ENCODE measurements at places on chromosomes 2 and 18. TPM values are rescaled to one million over a fixed set of nuclear protein-coding genes. Genes with fewer than 3 reads are reported as not detected.

DNA sequence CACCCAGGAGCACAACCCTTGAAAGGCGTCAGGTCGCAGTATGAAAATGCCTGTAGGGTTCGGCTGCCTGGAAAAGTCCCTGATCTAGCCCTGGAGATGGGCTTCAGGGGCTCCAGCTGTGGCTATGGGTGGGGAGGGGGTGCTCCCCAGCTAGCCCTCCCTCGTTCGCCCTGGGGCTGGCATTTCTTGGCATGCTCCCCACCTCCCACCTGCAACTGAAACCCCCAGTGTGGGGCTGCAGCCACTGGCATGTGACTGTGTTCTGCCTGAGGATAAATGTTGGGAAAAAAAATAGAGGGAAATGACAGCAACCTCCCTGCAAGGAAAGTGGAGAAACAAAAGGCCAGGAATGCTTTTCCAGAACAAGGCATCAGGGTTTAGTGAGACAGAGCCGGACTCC is 109.2 kb downstream of the COPS8 start:
- DNase-seq, result no peak

DNA sequence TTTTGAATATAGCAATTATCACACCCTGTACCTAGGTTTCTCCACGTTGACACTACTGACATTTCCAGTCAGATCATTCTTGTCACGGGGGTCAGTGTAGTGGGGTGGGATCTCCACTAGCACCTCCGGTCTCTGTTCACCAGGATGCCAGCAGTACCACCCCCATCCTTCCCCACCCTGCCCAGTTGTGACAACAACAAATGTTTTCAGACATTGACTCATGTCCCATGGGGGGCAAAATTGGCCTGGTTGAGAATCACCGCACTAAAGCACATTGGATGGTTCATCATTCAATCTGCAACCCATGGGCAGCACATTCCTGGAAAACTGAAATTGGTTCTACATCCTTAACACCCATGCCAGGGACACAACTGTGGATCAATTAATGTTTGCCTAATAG is 32.3 kb downstream of the FEZ2 start:
- DNase-seq, result no peak

DNA sequence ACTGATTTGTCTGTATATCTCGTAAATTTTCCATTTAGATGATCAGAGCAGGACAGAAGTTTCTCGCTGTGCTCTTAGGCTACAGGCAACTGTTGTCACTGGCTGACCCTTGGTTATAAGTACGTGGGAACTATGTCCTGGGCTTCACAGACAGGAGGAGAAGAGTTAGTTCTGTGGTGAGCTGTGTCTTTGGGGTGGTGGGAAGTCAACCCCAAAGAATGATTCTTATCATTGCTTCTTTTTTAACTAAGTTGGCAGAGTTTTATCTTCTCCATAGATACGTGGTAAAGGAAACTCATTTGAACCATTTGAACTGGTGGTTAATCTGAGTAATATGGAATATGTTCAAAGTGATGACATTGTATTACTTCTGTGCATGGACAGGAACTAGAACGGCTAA is 230.6 kb upstream of the EPAS1 start:
- DNase-seq, result no peak

GRCh38 chr2:6011921-6012320 is 319.7 kb downstream of the SOX11 start:
- DNase-seq, result no peak

GRCh38 chr2:105409717-105410116 is 10.9 kb upstream of the FHL2 start:
- DNase-seq, result no peak

DNA sequence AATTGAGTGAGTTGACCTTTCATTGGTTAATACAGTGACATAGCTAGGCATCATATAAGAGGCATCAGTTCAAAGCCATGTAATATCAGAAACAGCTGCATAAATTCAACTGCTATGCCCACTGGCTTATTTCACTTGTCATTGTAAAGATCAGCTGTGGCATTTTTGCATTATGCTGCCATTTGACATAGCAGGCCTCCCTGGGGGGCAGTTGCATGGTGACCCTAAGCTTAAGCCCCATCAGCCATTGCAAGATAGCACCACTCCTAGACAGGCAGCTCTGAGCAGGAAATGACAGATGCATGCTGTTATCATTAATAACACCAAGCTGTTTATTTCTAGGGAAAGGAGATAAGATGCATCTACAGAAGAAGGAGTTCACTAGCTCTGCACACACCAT is 233.4 kb upstream of the CNTNAP5 start:
- DNase-seq, result no peak

- no peak for DNase-seq
These were observed 13.6 kb downstream of the DCAF17 start for GRCh38 chr2:171447675-171448074.

DNA sequence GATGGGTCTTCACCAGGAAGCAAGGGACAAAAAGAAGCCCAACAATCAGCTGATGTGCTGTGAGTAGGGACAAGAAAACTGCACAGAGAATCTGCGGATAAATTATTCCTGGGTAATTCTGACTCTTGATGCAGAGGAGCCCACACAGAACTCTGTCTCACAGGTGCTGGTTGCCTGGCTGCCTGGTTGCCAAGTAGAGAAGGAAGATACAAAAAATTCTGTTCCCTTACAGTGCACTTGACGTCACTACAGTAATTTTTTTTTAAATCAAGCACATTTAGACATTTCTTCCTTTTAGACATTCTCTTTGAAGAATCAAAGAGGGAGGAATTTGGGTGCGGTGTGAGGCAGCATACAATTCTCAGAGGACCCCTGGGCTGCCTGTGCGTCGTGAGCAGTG is 152.1 kb upstream of the SIX3 start:
- DNase-seq, result no peak

DNA sequence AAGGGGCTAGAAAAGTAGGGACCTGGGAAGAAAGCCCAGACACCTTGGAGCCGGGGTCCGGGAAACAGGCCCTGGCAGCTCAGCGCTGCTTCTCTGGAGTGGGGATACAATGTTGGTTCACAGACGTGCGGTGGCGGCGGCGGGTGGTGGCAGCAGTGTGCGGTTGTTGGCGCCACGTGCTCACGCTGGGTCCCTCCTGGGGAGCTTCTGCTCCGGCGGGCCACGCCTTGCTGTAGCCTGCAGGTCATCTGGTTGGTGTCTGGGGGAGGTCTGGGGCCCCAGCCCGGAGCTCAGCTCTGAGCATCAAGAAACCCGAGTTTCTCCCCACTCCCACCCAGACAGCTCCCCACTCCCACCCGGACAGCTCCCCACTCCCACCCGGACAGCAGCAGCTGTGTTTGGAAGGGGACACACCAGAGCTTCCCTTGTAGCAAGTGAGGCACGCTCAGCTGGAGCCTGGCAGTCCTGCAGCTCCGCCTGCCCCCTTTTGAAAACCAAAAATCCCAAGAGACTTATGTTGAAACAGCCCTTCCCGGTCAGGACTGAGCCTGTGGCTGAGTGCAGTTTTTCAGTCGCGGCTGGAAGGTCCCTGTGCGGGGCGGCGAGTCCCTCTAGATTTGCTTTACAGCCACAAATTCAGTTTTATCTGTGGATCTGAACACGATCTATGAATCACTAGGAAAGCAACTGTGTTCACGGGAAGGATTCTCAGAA is 46.9 kb downstream of the NFATC1 start:
- DNase-seq, result no peak

GRCh38 chr2:105184420-105184819 is 57.1 kb upstream of the GPR45 start:
- no peak for DNase-seq

- no peak for DNase-seq
These were observed 492.5 kb upstream of the ID2 start for GRCh38 chr2:8189316-8189715.

- no peak for DNase-seq
These were observed 164.5 kb downstream of the PTH2R start for GRCh38 chr2:208570851-208571763.

GRCh38 chr2:121649149-121649595 is at the start of gene CLASP1:
TSS of gene CLASP1 (minus strand) at chr2:121649462. CDS start at chr2:121605895, 43,567 bp downstream.
- no peak for DNase-seq

GRCh38 chr2:41830600-41830999 is 217.2 kb upstream of the PKDCC start:
- DNase-seq, result no peak

DNA sequence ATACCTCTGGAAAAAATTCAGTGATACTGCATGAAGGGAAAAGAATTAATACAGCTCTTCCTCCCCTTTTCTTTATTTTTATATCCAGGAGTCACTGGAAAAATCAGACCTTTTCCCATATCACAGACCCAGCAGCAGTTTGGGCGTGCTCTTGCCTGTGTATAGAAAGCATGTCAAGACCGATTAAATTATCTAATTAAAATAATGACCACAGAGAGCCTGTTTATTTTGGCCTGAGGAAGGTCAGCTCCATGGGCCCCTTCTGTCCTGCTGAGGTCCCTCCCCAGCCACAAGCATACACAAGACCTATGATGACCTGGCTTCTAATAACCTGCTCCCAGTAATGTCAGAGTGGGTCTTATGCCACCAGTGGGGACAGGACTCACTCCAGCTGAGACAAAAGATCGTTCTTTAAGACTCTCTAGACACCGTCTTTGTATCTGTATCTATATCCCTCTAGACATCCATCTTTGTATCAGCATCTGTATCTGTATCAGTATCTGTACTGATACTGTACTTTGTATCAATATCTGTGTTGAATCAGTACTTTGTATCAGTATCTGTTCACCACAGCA is 147.8 kb downstream of the VAPA start:
- no peak for DNase-seq

- peak; percentile 5 for DNase-seq
These were observed 48.2 kb upstream of the LGALSL start for GRCh38 chr2:64405581-64406406.

- peak; percentile 81 for DNase-seq
These were observed 23.6 kb upstream of the SLC9A4 start for GRCh38 chr2:102449370-102449974.

GRCh38 chr2:168730344-168730743 is 72.1 kb upstream of the NOSTRIN start:
- DNase-seq, result no peak

GRCh38 chr18:58091099-58091611 is 47.1 kb downstream of the NEDD4L start:
- no peak for DNase-seq

DNA sequence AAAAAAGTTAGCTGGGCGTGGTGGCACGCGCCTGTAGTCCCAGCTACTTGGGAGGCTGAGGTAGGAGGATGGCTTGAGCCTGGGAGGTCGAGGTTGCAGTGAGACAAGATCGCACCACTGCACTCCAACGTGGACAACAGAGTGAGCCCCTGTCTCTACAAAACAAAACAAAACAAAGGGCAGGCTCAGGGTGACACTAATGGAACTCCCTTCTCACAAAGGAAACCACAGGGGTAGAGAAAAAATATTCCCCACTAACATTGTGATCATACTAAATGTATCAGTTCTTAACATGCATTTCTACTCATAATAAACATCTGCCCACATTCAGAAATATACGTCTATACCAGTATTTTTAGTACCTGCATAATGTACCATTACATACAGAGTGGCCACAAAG is 21.1 kb downstream of the STAM2 start:
- DNase-seq, result no peak

DNA sequence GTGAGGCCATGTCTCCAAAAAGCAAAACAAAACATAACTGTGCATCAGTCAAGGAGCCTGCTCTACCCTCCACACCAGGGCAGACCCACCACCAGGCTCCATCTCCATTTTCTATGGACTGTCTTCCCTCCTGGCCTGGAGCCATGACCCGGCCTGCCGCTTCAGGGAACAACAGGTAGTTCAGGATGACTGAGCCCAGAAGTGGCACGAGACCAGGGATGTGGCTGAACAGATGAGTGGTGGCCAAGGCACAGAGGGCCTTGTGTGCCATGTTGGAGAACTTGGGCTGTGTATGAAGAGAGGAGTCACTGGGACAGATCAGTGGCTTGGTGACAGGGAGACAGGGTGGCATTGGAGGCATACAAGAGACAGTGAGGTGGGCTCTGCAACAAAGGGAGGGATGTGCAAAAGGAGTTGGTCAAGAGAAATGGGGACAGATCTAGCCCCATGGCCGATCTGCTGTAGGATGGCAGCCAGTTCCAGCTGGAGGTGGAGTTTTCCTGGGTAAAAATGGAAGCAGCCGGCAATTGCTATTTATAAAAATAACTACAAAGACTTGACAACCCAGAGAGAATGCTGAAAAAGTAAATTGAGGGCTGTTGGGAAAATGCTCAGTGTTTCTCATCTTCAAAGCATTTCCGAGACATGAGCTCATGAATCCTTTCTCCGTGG is 35.0 kb downstream of the TMEM177 start:
- DNase-seq, result no peak

DNA sequence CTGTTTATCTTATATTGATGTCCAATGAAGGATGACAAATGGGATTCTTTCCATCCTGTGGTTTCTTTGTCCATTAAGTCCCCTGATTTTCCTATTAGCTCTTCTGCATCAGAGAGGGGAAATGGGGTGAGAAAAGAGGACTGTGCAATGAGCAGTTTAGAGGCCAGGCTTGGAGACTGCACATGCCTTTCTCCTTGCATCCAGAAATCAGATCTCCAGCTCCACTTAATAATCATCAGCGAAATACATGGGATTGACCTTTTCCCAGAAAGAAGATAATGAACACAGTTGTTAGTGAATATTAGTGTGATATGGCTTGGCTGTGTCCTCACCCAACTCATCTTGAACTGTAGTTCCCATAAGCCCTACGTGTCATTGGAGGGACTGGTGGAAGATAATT is 697.4 kb downstream of the CBLN2 start:
- DNase-seq, result no peak

- DNase-seq, result no peak
These were observed 135.7 kb downstream of the EVA1A start for GRCh38 chr2:75424936-75425619.

DNA sequence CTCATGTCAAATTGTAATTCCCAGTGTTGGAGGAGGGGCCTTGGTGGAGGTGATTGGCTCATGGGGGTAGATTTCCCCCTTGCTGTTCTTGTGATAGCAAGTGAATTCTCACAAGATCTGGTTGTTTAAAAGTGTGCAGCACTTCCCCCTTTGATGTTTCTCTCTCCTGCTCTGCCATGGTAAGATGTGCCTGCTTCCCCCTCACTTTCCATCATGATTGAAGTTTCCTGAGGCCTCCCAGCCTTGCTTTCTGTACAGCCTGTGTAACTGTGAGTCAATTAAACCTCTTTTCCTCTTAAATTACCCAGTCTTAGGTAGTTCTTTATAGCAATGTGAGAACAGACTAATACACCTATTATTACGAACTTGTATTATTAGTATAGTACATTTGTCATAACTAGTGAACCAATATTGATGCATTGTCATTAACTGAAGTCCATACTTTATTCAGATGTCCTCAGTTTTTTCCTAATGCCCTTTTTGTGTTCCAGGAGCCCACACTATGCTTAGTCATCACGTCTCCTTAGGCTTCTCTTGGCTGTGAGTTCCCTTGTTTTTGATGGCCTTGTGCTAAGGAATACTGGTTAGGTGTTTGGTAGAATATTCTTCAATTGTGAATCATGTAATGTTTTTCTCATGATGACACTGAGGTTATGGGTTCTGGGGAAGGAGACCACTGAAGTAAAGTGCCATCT is 4.5 kb upstream of the MAP3K2 start:
- DNase-seq, result no peak

- DNase-seq, result peak; percentile 45
These were observed 62.6 kb upstream of the STK17B start for GRCh38 chr2:196233805-196234475.

Gene RNF149
- 71.5 TPM for total RNA-seq

Gene NOTO
- not detected for total RNA-seq

Gene MEX3C
- total RNA-seq, result 45.8 TPM

Gene GPR39
- not detected for total RNA-seq

Gene LRRTM4
- total RNA-seq, result not detected

Gene IL36G
- total RNA-seq, result not detected

Gene HOXD12
- total RNA-seq, result not detected

Gene ESPNL
- total RNA-seq, result 0.10 TPM

Gene RUFY4
- total RNA-seq, result 0.55 TPM

Gene UGT1A5
- not detected for total RNA-seq

Gene FHL2
- 1.9 TPM for total RNA-seq

Gene CRYGB
- total RNA-seq, result not detected

All from activated CD8-positive, alpha-beta T cell treated with anti-CD3 and anti-CD28 coated beads, Interleukin-2, amount 10 ng/mL, durations not matched to agents 7 days and 5 days (primary cell).